NCI-H69 (cell line): ENCODE measurements at places on chromosomes 7 and 10.

DNA sequence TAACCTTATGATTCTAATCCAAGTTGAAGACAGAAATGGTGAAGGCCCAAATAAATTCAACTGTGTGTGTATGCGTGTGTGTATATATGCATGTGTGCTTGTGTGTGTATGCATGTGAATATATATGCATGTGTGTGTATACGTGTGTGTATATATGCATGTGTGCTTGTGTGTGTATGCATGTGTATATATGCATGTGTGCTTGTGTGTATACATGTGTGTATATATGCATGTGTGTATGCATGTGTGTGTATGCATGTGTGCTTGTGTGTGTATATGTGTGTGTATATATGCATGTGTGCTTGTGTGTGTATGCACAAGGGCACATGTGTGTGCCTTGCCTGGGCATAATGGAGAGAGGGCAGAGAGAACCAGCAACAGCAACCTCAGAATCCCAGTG, 184.7 kb upstream of the PLPP4 start:
- no peak for DNase-seq

DNA sequence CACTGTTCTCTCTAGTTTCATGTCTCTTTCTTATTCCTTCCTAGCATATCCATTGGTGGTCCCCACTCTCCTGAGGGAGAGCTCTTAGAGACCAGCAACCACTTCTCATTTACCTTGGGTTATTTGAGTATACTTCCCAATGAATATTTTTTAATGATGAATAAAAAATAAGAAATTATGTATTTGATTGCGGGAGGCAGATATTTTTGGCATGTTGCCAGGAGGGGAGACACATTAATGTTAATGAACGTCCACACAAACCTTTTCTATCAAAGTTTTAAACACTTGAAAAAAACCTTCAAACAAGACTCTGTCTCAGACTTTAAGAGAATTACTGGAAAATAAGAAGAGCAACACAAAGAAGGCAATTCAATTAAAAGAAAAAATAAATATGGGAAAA, 260.6 kb upstream of the MAGI2 start:
- no peak for DNase-seq

DNA sequence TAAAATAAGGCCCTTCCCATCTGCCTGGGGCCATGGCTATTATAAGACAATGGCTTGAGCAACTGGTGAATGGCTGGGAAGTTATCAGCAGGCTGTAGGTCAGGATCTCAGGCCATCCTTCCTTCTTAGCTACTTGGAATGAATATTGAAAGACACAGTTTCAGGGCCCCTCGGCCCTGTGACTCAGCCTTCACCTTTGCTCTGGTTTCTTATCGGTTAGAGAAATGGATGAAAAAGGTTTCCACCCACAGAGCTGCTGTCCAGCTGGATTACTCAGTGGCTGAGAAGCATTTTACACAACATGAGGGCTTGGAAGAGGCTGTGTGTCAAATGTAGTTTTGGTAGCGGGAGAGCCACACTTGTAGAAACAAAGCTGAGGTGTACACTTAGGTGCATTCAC, 9.4 kb downstream of the ACSL5 start:
- DNase-seq = no peak

GRCh38 chr7:149846436-149847046, 8.4 kb downstream of the ZNF862 start:
- no peak for DNase-seq

DNA sequence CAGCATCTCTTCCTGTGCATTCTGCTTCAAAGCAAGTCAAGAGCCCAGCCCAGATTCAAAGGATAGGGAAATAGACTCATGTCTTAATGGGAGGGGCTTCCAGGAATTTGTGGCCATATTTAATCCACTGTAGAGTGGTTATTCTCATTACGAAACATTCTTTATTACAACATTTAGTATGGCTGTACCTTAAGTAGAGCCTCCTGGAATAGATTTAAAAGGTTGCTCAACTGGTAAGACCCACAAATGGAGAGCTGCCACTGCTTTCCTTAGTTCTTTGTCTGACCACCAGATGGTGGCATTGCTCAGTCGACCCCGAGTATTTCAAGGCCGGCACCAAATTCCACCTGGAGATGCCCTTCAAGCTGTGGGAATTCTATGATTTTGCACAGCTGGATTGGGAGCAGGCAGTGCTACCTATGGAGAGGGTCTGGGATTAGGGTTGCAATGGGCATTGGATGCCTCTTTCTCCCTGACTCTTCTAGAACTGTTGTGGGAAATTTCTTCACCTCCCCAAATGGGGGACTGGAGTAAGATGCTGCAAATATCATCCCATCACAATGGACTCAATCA, 102.2 kb downstream of the RBM20 start:
- peak; percentile 70 for DNase-seq

DNA sequence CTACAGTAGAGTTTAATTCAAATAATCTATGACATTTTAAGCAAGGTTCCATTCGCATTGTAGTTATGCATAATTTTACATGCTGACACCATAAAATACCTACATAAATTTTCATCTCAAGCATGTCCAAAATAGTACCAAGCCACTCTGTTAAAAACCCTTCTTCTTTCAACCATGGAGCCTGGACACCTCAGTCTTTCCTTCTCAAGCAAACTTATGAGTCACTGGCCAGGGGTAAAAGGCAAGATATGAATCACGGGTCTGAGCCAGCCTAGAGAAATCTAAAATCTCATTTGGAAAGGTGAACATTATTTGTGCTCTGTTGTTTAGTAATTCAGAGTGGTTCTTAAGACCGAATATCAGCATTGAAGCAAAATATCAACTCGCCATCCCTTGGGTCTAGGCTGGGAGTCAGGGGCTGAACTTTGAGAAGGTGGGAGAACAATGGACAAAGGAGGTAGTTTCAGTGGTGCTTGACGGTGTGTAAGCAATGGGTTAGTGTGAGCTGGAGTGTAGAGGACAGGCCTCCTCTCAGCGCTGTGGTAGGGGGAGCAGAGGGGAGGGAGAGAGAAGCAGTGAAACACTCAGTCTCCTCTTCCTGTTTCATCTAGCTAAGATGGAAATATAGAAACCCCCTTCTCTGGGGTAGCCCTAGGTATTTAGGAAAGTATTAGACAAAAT, 19.1 kb upstream of the GPAM start:
- no peak for DNase-seq

GRCh38 chr10:65231148-65231547, 1694.7 kb upstream of the LRRTM3 start:
- DNase-seq = no peak
